ENCODE measurements at places on chromosomes 4 and X.

GRCh38 chrX:12987340-12987739, 12.4 kb downstream of the TMSB4X start:
- no peak for DNase-seq

GRCh38 chr4:3074846-3075651, 568 bp downstream of the HTT start:
- DNase-seq = peak; percentile 7

DNA sequence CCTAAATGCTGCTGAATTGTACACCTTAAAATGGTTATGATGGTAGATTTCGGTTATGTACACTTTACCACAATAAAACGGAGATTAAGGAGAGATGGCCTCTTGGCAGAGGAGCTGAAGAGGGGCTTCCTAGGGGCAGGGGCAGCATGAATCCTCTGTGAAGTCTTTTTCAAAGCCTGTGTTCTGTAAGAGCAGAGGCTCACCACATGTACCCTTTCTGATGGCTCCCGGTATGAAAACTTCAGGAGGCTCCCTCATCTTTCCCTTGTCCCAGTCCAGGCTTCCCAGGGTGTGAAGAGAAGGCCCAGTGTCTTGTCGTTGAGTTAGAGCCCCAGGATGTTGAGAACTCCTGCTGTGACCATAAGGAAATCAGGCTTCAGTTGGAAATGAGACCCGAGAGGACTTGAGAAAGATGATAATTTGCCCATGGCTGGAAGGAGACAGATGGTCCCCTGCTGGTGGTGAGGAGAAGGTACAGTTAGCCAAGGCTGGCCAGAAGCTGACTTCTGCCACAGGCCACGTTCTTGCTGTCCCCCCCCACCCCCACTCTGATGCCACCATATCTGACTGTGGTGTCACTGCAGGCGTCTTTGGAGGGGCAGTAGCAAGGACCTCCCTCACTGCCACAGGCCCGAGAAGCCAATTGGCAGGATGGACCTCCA, 31.8 kb upstream of the MTM1 start:
- DNase-seq = no peak

DNA sequence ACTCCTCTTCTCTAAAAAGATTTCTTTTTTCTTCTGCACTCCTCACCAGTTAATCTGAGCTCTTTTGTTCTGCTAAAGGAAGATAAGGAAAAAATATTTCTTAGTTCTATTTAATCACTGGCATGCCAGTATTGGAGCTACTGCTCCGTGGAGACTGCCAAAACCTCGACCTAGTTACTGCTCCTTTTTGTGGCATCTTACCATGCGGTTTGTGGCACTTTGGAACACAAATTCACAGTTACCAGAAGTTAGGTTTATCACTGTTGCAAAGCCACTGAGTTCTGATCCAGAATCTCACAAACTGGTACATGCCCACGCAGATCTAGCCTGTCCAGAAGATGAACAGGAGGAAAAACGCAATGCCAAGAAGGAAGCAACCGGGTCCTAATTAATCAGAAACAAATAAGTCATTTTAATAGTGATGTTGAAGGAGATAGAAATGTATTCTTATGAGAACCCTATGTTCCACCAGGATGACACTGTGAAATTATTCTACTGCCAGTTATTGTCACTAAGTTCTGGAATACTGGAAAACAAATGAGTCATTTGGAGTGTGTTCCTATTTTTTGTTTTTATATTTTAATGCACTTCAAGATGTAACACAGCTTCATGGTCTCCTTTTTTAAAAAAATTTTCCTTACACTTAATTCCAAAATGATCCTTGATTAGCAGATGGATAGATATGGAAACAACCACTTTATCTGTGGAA, 106.7 kb upstream of the GK2 start:
- no peak for DNase-seq

DNA sequence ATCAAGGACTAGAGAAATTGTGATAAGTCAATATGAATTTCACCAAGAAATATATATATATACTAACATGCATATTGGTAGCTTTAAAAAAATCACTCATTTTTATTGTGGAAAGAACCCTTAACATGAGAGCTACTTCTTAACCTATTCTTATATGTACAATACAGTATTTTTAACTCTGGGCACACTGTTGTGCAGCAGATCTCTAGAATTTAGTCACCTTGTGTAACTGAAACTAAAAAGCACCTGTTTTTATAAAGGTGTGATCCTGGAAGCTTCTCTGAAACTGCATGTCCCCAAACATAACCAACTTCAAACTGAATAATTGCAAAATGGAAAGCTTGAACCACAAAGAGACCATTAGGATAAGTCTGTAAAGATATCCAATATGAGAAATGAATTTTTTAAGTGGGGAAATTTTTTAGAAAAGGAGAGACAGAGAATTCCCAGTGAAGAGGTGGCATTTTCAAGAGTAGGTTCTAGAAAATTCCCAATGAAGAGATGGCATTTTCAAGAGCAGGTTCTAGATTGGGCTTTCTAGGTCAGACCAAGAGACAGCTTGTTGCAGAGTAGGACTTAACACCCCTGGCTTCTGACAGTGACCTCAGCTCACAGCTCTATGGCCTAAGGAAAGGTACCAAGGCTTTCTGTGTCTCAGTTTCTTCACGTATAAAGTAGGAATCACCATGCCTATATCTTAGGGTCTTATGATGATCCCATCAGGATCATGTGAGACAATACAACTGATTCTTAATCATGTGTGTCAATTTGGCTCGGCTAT, 22.0 kb upstream of the PPARGC1A start:
- no peak for DNase-seq

- DNase-seq = no peak
Measured at GRCh38 chrX:15676886-15677285, 12.3 kb upstream of the CLTRN start.

GRCh38 chr4:2417765-2418649, at the start of gene ZFYVE28:
Gene ZFYVE28, minus strand, starts transcription at chr4:2418645. Its CDS starts 322 bp downstream, at chr4:2418323.
- DNase-seq = no peak

- no peak for DNase-seq
Measured at GRCh38 chr4:130812117-130812765, 1716.3 kb downstream of the C4orf33 start.

DNA sequence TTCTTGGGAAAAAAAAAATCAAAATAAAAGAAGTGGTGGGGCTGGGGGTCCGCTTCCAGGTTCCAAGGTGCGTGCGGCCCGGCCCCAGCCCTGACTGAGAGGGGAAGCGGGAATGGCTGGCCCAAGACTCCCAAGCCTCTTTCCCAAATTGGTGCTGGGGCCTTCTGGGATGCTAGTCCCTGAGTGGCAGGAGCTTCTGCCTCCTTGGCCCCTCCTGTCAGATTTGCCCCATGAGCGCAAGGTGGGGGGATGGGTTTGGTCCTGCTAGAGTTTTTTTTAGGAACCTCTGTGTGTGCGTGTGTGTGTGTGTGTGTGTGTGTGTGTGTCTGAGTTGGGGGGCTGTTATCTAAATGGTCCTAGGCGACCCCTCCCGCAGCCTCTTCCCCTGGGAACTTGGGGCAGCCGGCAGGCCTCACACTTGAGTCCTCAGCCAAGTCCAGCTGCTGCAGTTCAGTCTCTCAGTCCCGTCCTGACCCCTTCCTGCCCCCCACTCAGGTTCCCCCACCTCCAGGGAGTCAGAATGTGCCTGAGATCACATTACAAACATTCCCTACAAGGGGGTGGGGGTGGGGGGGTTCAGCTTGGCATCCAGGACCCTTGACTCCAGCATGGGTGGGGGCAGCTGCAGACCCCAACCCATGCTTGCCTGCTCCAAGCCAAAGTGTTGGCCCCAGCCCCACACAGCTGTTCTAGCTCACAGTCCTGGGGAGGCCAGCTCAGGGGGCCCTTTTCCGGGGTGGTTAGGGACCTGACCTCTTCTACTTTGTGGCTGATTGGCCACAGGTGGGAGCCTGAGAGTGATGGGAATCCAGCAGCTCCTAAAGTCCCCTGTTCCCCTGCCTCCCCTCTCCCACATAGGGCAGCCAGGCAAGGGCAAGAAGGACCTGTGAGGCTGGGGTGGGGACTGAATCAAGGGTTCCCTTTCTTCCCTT, 4.0 kb downstream of the EFNB1 start:
- DNase-seq = no peak

GRCh38 chr4:37132351-37132974, 112.1 kb upstream of the NWD2 start:
- DNase-seq = no peak

DNA sequence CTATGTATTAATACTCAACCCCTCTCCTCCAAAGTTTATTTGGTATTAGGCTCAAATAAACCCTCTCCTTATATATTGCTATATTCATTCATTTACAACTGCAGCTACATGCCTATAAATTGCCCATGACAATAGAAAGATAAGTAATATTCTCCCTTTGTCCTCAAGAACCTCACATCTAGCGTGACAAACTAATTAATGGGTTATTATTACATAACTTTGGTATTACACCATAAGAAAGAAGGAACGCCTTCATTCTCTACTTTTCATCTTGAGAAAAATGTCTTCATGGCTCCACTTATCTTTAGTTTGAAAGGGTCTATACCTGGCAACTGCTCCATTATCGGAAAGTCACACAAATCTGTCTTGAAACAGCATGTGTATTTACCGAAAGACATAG, 157.7 kb upstream of the RASGEF1B start:
- DNase-seq = no peak

- no peak for DNase-seq
Measured at GRCh38 chr4:69617083-69617694, 22.3 kb downstream of the UGT2A2 start.

DNA sequence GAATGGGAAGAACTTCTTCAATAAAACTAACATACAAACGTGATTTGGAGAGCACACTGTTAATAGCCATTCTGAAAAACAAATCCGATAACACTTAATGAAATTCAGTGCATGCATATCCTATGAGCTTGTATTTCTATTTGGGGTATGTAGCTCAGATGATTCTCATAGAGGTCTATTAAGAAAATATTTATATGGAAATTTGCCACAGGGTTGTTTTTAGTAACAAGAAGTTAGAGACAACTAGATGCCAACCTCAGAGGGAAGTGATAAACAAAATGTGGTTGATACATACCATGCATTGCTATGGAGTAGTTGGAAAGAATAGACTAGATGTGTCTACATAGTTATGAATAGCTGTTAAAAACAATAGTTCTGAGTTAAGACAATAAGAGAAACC, 395.8 kb upstream of the MAGEB18 start:
- no peak for DNase-seq

- DNase-seq = no peak
Measured at GRCh38 chr4:70868778-70869177, 29.1 kb upstream of the GRSF1 start.

GRCh38 chr4:2931512-2932301, 31.5 kb downstream of the NOP14 start:
- no peak for DNase-seq

- DNase-seq = no peak
Measured at GRCh38 chr4:21726255-21726815, 222.2 kb downstream of the KCNIP4 start.

DNA sequence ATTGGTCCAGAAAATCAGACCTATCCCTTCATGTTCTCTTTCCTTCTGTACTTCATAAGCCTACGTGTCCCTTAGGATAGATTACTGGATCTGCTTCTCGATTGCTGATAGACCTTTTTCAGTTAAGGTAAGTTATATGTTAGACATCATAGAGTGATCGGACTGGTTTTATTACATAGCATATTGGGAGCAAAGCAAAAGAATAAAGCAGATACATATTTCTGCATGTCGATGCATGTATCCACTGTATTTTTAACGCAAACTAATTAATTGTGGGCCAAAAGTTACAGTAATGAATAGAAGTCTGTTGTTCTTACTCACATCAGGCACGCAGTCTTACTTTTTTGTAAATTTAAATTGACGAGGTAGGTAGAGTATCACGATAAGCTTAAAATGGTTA, 106.4 kb downstream of the SLIT2 start:
- no peak for DNase-seq

DNA sequence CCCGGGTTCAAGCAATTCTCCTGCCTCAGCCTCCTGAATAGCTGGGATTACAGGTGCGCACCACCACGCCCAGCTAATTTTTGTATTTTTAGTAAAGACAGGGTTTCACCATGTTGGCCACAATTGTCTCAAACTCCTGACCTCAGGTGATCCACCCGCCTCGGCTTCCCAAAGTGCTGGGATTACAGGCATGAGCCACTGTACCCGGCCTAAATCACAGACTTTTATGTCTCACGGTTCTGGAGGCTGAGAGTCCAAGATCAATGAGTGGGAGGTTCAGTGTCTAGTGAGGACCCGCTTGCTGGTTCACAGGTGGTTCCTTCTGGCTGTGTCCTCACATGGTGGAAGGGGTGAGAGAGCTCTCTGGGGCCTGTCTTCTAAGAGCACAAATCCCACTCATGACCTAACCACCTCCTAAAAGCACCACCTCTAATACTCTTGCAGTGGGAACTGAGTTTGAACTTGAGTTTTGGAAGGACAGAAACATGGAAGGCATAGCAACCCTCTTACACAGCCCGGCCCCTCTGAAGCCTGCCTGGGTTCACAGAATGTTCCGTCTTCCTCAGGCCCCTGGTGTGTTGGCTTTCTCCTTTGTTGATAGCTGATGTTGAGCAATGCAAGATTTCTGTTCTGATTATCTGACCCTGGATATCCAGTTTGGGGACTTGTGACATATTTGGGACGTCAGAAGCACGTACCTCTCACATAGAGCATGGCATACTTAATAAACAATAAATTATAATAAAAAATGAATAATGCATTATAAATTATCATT, 1.9 kb upstream of the AKAP17A start:
- no peak for DNase-seq

- no peak for DNase-seq
Measured at GRCh38 chr4:103207673-103208072, 9.5 kb upstream of the CENPE start.

DNA sequence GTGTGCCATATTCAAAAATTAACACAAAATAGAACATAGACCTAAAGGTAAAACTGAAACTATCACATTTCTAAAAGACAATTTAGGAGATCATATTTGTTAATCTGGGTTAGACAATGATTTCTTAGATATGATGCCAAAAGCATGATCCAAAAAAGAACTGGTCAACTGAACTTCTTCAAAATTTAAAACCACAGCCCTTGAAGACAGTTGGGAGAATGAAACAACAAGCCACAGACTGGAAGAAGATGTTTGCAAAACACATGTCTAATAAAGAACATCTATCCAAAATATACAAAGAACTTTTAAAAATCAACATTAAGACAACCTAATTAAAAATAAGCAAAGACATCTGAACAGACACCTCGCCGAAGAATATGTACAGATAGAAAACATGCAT, 19.5 kb downstream of the COMMD8 start:
- no peak for DNase-seq

DNA sequence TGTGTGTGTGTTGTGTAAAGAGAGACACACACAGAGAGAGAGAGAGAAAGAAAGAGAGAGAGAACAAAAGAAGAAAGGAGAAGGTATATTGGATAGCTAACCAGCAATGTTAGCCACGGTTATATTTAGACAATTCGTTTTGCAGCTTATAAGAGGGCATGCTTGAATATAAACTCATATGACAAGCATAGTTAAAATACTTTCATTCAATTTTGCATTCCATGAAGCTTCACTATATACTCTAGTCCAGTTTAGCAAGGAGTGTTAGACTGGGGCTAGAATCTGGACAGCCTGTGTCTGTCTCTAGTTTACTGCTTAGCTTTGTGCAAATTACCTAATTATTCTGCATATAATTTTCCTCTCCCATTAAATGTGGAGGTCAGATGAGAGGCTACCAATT, 525.9 kb upstream of the ZFP42 start:
- DNase-seq = no peak

- no peak for DNase-seq
Measured at GRCh38 chr4:38332699-38333098, 331.3 kb upstream of the KLF3 start.

GRCh38 chr4:155787113-155787710, 28.4 kb downstream of the GUCY1B1 start:
- no peak for DNase-seq
